Right hindlimb (tissue), 1 donor: ENCODE measurements at places on chromosomes 3 and 15.
A peak's percentile ranks its signal among the peaks of the same experiment; 100 is the strongest.

DNA sequence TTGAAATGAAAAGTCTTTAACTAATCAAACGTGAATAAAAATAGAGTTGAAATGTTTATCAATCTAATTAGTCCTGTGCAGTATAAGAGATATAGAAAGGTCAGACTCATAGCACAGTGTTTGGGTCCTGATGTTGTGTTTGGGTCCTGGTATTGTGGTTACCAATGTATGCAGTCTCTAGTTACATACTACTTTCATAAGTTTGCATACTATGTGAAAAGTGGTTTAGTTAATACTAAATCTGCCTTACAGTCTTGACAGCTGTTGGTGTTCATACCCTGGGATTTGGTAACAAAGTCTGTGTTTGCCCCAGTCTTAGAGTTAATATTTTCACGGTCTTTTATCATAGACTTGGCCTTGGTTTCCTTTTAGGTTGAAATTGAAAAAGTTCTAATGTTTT is 41.7 kb downstream of the KIF15 start:
- no peak for DNase-seq

DNA sequence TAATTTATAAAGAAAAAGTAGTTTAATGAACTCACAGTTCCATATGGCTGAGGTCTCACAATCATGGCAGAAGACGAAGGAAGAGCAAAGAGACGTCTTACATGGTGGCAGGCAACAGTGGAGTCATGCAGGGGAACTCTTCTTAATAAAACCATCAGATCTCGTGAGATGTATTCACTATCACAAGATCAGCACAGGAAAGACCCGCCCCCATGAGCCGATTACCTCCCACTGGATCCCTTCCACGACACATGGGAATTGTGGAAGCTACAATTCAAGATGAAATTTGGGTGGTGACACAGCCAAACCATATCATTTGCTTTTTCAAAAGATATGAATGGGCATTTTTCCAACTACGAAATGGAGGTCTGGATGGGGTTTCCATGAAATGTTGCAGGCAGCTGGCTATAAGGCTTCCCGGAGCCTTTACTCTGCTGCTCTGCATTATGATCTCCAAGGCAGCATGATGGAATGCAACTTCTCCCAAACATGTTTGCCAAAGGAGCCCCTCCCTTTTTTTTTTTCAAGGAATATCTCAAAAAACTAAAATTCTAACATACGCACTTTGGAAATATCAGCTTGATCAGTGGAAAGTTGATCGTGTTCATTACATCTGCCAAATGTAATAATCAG is 189.7 kb downstream of the MEX3B start:
- no peak for DNase-seq

GRCh38 chr3:192816351-192816750 is 89.0 kb upstream of the FGF12 start:
- no peak for DNase-seq

DNA sequence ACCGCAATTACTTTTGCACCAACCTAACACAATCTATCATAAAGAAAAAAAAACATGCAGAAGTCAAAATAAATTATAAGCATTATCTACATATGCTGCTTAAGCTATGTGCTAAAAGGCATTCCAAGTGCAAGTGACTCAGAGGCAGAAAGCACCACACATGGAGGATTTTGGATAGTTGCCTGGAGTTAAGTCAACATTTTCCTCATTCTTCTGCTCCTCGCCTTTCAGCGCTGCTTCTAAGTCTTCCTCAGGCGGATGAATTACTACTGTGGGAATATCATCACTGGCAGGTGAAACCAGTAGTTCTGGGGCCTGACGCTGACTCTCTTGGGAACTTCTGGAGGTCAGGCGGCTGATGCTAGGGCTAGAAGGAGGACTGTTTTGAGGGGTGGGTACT is 53.1 kb downstream of the SLC4A7 start:
- peak; percentile 22 for DNase-seq

- no peak for DNase-seq
Observed at GRCh38 chr3:67463656-67464055, 190.8 kb downstream of the SUCLG2 start.

DNA sequence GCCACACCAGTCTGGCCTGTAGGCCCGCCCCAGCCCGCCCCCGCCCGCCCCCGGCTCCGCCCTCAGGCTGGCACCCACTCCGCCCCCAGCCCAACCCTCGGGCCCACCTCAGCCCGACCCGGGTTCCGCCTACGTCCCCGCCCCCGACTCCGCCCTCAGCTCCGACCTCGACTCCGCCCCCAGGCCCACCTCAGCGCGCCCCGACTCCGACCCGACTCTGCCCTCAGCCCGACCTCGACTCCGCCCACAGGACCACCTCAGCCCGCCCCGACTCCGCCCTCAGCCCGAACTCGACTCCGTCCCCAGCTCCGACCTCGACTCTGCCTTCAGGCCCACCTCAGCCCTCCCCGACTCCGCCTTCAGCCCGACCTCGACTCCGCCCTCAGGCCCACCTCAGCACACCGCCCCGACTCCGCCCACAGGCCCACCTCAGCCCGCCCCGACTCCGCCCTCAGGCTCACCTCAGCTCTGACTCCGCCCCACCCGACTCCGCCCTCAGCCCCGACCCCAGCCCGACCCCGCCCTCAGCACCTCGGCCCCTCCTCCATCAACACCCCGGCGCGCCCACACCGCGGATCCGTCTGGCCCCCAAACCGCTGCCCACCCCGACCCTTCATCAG is at the start of gene RAB43:
TSS of gene RAB43 (minus strand) at position 13 of the 620 bp plus-strand sequence. CDS start 315 bp downstream, outside the sequence.
- peak; percentile 96 for DNase-seq

DNA sequence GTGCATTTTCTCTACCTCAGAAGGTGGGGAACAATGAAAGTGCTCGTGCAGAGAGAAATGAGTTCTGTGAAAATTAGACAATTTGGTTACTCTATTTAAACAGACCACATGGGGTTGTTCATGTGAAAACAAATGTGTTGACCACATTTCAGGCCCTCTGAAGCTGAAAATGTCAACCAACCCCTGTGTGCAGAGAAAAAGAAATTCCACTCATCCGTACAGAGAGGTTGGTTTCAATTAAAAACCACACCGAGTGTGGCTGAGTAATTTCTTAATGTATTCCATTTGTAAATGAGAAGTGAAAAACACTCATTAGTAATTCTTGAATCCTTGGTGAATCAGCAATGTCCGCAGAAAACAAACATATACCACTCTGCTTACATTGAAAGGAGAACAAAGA is 46.9 kb upstream of the SLC7A14 start:
- DNase-seq = no peak

DNA sequence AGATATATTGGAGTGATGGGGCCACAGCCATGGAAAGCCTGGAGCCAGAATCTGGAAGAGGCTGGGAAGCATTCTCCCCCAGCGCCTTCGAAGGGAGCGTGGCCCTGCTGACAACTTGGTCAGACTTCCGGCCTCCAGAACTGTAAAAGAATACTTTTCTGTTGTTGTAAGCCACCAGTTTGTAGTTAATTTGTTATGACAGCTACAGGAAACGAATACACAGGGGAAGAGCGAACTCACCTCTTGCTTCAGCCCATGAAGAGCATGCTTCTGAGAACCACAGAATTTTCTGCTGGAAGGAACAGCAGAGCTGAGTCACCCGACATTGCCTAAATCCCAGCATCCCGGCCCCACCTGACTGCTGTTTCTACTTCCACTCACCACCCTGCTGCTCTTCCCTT is 501.7 kb downstream of the SHQ1 start:
- DNase-seq = peak; percentile 68
